ENCODE measurements at places on chromosomes 12 and 14. TPM values are rescaled to one million over a fixed set of nuclear protein-coding genes. Genes with fewer than 3 reads are reported as not detected.

- DNase-seq: no peak
These were observed 63.3 kb upstream of the HSPB8 start for GRCh38 chr12:119115296-119115905.

GRCh38 chr12:87376722-87377121 lies 652.5 kb downstream of the C12orf50 start:
- DNase-seq: no peak

ITPK1 gene
- 132 TPM for total RNA-seq

DNA sequence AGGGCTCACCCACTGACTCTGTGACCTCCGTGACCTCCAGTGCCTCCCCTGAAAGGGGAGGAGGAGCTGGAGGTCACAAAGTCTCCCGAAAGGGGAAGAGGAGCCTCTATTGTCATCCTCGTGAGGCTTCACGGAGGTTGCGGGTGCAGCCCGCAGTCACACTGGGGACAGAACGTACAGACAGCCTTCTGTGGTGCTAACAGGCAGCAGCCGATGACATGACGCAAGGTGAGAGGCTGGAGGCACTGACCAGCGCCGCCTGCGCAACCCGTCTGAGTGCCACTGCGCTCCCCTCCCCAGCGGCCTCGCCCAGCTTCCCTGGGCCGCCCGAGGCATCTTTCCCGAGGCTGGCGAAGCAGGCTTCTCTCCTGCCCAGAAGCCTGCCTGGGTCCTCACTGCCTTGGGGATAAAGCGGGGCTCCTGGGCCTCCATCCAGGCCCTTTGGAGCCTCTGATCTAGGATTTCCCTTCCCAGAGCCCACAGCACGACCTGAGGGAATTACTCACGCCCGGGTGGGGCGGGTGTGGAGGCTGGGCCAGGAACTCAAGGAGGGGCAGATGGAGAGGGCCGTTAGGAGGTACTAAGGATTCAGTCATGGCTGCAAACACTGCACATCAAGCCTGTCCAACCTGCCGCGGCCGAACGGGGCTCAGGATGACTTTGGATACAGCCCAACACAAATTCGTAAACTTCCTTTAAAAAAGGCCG lies 12.3 kb upstream of the LBHD2 start:
- no peak for DNase-seq

GRCh38 chr14:31326111-31326510 lies 94.2 kb downstream of the HEATR5A start:
- no peak for DNase-seq

KRT74 gene
- total RNA-seq: not detected

DNA sequence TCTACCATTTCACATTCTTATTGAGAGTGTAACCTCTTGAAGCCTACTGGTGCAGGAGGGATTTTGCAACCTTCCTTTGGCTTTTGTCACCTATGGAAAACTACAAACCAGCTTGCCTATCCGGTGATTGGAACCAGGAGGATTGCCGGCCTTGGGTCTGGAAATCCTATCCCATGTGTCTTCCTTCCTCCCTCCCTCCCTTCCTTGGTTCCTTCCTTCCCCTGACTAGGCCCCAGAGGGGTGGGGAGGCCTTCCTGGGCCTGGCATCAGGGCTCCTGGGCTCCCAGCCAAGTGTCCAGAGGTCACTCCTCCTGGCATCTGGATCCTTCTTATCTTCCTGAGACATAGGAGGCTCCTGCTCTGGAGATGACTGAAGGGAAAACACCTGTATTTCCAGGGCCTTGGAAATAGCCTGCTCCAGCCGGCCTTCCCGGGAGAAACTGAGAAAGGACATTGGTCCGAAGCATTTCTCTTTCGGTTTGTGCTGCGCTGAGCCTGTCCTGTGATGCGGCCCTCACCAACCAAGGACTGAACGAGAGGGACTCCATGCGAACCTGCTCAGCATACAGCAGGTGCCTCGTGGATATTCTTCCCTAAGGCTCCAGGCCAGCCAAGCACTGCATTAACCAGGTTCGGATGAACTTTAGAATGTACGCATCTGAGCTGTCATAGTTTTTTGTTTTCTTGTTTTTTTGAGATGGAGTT lies 43.4 kb downstream of the PSMA6 start:
- no peak for DNase-seq

DNA sequence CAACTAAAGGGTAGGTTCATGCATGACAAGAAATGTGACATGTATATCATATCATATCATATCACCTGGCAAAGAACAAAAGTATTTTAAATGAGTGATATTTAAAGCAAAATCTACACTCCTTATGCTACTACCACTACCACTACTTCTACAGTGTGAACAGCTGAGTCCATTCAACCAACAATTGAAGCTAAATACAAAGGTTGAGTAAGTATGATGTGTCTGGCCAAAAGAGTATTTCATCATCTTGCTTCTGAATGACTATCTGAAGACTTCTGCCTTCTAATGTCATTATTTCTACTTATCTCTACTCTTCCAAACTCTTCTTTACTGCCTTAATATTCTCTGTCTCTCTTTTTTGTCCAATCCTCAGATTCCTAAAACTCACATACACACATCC lies 292.6 kb upstream of the CAND1 start:
- DNase-seq: no peak

GPRC5A gene
- total RNA-seq: 99.1 TPM

DNA sequence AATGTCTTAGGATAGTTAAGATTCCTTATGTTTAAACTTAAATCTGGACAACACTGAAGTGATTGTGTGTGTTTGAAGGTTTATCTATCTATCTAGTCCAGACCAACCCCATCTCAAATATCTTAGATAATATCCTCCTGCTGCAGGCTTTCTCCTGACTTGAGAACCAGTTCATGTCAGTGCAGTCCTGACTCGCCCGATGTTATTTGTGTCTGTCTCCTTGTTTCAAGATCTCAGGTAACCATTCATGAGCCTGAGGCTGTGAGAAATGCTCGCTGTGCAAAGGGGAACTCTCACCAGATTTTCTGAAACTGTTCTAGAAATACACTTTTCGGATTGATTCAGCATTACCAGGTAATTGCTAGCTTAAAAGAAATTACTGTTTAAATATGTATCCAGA lies 356.2 kb downstream of the SNAPC1 start:
- no peak for DNase-seq

TAS2R9 gene
- total RNA-seq: not detected
